ENCODE measurements at places on chromosomes 16 and 17.

DNA sequence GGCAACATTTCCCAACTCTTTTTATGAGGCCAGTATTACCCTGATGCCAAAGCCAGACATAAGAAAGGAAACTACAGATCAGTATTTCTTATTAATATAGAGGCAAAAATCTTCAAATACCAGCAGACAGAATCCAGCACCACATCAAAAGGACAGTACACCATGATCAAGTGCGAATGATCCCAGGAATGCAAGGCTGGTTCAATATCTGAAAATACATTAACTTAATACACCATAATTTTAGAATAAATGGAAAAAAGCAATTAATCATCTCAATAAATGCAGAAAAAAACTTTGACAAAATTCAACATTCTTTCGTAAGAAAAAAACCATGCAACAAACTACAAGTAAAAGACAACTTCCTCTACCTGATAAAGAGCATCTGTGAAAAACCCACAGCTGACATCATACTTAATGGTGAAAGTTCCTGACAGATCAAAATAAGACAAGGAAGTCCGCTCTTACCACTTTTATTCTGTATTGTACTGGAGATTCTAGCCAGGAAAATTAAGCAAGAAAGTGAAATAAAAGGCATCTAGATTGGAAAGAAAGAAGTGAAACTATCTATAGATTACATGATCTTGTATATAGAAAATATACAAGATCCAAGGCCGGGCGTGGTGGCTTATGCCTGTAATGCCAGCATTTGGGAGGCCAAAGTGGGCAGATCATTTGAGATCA is 26.4 kb upstream of the MAPK3 start:
- no peak for DNase-seq

DNA sequence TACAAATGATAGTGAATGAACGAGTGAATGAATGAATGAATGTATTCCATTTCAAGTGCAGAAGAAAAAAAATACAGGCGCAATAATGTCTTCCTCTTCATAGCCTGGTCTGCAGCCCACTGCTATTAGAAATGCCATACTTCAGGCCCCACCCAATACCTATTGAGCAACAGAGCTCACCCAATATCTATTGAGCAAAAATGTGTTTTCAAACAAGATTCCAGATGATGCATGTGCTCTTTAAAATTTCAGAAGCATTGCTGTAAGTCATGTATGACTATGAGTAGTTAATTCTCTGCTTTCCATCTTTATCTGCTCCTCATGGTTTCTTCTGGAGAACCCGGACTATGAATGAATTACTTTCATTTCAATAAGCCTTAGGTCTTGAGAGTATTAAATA is 308.2 kb downstream of the XYLT1 start:
- no peak for DNase-seq

GRCh38 chr16:30958175-30959079 is 873 bp downstream of the SETD1A start:
- DNase-seq: peak; percentile 73

DNA sequence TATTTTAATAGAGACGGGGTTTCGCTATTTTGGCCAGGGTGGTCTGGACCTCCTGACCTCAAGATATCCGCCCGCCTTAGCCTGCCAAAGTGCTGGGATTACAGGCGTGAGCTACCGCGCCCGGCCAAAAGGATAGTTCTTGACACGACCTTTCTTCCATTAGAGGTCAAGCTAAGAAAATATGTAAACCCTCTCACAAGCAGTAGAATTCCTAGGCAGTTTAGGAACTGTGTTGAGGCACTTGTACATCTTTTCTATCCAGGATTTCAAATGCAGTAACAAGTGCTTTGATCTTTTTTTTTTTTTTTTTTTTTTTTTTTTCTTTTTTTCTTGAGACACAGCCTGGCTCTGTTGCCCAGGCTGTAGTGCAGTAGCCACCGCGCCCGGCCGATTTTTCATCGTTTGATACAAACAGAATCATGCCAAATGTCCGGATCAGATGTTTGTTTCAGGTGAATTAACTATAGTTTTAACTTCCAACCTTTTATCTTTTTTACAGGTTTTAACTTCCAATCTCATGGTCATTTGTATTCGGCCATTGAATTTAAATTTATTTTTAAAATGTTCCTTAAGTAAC is 1.5 kb upstream of the ARL6IP1 start:
- DNase-seq: no peak

DNA sequence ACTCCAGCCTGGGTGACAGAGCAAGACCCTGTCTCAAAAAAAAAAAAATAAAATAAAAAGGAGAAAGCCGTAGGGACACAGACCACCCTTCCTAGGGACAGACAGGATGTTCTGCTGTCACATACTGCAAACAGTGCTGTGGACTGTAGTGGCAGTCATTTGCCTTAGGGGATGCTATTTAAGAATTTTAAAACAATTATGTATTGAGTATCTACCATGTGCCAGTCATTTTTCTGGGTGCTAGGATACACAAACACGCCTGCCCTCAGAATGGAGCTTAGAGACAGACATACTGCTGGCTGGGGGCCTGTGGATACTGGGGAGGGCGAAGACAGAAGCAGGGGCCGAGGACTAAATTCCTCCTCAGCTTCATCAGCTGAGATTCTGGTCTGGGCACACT is 45.5 kb downstream of the MRC2 start:
- DNase-seq: no peak

DNA sequence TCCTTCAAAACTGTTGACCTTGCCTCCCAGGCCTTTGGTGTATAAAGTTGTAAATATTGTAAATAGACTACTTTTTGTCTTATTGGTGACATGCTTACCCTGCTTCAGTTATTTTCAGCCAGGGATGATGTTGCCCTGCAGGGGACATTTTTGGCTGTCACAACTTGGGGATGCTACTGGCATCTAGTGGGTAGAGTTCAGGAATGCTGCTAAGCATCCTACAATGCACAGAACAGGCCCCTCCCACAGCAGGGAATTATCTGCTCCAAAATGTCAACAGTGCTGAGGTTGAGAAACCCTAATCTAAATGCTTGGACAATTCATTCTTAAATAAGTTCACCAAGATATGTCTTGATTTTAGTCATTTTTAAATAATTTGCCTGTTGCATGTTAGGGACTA is 459.8 kb downstream of the PMP22 start:
- DNase-seq: no peak

DNA sequence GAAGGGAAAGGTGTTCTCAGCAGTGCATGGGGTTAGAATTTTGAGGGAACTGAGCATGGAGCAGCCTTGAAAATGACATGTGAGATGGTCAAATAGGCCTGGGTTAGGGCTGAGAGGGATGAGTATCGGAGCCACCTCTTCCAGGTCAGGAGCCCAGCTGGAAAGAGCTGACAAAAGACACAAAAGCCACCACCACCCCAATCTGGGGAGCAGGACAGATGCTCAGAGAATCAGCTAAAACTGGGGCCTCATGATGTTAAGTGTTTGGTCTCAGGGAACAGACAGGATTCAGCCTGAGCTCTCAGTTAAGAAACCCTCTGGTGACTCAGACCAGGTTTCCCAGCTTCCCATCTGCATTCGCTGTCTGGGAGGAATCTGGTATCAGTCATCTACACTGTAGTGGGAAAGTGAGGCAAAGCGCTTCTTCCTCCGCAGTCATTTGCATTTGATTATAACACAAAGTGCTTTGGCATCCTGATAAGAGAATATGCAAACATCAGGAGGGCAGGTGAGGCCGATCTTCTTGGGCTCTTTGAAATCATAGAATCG is 2.6 kb downstream of the WNT9B start:
- DNase-seq: no peak

- no peak for DNase-seq
Observed at GRCh38 chr16:26598061-26598460, 468.7 kb upstream of the C16orf82 start.

DNA sequence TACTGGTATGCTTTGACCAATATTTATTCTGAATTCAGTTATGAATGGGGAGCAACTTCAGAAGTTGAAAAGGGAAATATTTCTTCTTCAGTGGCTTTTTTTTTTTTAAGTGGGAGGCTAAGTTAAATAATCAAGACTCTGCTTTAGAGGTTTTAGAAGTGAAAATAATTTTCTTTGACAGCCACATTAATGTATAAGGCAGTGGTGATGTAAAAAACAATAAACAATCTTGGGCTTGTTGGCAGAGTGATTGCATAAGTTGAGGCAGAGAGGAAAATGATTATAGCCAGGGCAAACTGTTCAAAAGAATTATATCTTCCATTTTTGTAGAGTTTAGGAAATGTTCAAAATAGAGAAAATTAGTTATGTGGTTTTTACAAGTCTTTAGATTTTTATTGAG is 5.4 kb upstream of the KRT12 start:
- no peak for DNase-seq

DNA sequence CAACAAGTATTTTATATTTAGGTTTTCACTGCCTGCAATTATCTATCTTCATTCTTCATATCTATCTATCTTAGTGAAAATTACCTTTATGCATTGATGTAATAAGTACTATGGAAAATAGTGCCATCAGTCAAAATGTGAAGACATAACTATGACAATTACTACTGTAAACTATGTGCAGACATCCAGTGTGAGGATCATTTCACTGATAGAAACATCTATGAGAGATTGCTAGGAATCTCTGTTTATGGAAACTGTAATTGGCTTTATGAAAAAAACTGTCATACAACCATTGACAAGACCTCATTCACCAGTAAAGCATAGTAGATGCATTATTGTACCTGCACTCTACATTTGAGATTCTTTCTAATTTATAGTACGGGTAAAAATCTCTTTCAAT is 401.0 kb downstream of the PMP22 start:
- DNase-seq: no peak

All from substantia nigra (tissue), 51 donors.